Stimulated activated CD4-positive, alpha-beta T cell treated with anti-CD3 and anti-CD28 coated beads, Interleukin-1b, Interleukin-23, amount 100 ng/mL, for 4 hours (primary cell): ENCODE measurements at places on chromosomes 6 and 20.
A peak's percentile ranks its signal among the peaks of the same experiment; 100 is the strongest.

- no peak for DNase-seq
Observed at GRCh38 chr6:70423189-70424134, 10.2 kb downstream of the FAM135A start.

GRCh38 chr6:13452346-13453117 lies 34.9 kb downstream of the GFOD1 start:
- DNase-seq = no peak

DNA sequence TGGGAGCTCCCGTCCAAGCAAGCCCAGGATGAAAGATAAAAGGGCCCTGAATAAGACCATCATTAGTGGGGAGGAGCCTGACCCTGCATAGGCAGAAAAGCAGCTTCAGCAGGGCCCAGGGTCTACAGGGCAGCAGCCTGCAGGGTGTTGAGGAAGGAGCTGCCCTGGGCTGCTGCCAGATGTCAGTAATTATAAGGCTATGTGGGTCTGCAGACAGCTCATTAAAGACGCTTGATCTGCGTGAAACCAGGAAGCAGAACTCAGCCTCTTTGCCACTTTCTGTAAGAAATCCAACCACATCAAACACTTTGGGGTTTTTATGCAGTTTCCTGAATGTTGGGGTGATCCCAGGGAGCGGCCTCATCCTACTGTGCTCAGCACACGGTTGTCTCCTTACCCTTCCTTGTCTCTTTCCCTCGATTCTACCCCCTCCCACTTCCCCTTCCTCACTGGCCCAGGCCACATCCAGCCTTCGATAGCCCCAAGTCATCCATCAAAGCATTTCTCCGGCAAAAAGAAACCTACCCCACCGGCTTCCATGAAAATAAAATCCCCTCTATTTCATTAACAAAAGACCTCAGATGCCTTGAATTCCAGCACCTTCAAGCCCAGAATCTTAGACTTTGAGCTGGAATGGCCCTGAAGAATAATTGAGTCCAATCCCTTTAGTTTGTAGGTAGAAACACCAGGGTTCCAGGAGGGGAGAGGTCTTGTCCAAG lies 1.0 kb upstream of the TGM6 start:
- peak; percentile 6 for DNase-seq

DNA sequence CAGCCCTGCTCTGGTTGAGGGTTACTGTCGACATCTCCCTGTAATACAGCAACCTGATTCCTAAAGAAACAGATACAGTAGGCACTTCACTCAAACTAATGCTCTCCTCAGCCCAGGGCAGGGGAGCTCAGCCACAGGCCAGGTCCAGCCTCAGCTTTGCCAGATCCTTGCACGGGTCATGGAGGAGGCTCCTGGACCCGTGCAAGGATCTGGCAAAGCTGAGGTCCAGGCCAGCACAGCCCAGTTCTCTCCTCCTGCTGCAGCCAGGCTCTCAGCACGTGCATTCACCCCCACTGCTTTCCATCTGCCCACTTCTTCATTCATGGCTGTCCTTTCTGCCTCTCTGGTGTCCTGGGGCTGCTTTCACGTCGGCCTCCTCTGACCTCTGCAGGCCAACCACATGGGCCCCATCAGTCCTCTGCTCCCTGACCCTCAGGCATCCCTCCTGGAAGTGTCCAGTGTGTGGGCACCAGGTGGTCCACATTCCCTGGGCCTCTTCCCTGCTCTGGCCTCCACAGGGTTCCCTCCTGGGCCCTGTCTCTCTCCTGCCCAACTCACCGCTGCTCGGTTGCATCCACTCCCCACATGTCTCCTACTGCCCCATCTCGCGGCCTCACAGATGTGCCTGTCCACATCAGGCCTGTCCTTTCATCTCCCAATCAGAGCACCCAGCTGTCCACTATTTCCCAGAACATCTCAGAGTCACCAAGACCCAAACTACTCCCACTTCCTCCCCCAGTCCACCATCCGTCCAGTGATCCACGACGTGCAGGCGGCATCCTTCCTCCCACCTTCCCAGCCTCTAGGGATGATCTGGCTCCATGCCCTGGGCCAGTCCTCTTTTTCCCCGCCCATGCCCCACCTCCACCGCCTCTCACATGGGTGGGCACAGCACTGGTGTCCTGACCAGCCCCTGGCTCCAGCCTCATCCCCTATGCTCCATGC lies 11.8 kb upstream of the CD93 start:
- DNase-seq = no peak

DNA sequence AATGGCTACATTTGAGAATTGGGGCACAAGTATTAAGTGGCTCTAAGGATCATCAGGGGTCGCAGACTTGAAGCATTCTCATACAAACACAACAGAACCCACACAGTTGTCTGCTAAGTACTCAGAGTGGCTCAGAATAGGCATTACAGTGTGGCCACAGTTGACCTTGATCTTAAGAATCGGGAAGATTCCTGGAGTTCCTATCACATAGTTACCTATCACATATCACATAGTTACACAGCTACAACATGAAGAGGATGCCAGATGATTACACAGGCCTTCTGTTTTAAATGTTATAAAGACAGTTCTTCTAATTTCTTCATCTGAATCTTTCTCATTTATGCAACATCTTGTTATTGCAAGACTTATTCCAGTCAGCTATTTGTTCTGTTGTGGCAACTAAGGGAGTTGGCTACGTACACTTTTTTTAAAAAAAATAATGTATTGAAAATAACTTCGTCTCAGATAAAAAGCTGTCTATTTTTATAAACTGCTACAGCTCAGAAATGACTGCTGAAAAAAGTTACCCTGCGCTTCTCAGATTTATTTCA lies 129.0 kb downstream of the REV3L start:
- no peak for DNase-seq

GRCh38 chr6:167932468-167933276 lies 64.8 kb upstream of the KIF25 start:
- DNase-seq = no peak

- DNase-seq = no peak
Observed at GRCh38 chr6:113741651-113742050, 115.5 kb upstream of the MARCKS start.

DNA sequence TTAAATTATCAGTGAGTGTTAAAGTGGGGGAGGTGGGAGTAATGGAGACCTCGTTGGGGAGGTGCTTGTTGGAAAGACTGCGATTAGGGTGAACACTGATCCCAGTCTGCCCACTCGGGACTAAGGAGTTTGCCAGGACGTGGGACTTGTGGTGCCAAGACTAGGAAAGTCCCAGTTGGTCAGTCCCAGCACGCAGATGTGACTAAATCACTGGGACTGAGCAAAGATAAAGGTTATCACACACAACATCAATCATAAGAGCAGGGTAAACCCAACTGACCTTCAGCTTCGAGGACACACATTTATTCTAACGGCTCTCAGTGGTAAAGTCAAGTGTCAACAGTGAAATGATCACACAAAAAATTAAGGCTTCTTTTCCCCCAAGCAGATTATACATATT lies 45.5 kb downstream of the PDE10A start:
- no peak for DNase-seq

DNA sequence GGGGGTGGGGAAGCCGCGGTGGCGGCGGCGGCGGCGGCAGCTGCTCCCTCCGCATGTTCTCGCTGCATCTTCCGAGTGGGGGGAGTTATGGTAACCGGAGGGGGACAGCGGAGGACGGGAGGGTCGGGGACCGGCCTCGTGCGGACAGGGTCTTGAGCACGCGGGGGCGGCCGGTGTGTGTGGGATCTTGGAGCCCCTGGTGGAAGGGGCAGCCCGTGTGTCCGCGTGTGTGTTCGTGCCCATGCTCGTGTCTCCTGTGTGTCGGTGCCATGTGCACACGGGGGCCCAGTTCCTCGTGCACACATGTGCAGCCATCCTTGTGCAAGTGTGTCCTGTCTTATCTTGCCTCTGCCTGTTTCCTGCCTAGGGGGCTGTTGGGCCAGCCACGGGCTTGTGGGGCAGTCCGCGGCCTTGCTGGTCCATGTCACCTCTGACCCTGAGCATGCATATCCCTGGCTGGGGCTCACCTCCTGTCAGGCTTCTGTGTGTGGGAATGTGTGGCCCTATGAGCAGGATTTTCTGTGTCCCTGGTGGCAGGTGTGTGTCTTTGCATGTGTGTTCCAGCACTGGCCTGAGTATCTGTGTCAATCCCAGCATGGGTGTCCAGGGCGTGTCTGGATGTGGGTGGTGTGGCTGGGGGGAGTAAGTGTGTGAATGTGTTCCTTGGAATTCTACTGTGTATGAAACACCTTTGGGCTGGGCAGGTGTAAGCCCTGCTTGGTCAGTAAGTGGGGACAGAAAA lies 8.5 kb downstream of the SYNGAP1 start:
- DNase-seq = no peak

DNA sequence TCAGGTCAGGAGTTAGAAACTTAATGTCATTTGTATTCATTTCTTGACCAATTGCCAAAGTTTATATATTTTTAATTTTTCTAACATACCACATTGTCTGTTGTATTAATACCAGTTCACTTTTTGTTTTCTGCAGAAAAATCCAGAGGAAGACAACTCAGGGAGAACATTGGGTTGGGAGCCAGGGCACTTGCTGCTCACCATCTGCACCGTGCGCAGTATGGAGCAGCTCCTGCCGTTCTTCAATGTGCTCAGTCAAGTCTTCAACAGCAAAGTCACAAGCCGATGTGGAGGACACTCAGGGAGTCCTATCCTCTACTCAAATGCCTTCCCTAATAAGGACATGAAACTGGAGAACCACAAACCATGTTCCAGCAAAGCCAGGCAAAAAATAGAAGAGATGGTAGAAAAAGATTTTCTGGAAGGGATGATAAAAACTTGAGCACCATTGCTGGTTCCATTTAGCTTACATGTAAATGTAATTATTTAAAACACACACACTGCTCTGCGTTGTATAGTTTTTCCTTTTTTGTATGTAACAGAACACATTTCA lies 25.3 kb downstream of the PGM3 start:
- DNase-seq = no peak

- DNase-seq = no peak
Observed at GRCh38 chr20:41089555-41089954, 47.8 kb upstream of the PLCG1 start.
